ENCODE measurements at places on chromosomes 11 and 22.
A peak's percentile ranks its signal among the peaks of the same experiment; 100 is the strongest.

GRCh38 chr11:15758857-15759465, 597.4 kb downstream of the SOX6 start:
- no peak for DNase-seq

- DNase-seq = peak; percentile 51
Measured at GRCh38 chr11:7967826-7968225, 2.6 kb upstream of the NLRP10 start.

GRCh38 chr11:72738199-72739141, 13.7 kb downstream of the ARAP1 start:
- peak; percentile 44 for DNase-seq

DNA sequence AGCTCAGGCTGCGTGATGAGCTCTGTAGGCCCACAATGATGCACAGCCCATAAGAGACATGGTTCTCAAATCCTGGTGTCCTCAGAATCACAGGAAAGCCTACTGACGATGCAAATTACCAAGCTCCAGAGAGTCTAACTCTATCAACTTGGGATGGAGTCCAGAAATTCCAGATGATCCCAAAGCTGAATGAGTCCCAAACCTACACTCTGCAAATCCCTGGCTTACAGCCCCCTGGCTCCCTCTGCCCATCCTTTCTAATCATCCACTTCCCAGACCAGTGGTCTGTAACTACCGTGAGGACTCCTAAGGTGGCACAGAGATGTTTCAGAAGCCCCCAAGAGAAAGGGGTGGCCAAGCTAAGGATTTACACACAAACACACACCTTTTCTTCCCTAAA, 13.5 kb downstream of the ARFGAP2 start:
- no peak for DNase-seq

DNA sequence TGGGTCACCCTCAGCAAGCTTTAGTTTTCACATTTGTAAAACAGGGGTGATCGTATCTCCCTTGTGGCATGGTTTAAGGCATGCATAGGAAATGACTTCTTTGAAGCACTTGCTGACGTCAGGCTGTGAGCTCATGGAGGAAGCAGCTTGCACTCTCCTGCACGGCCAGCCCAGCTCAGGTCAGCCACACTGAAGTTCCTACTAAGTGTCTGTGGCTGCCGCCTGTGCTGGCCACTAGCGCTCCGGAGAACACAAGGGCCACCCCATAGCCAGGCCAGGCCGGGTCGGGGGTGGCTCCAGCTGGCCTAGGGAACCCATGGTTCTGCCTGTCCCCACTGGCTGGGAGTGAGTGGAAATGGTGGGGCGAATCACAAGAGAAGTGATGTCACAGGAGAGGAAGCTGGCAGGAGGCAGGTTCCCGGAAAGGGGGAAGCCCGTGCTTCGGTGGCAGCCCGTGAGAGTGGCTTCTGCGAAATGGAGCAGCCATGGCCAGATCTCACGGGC, 28.2 kb downstream of the KCTD17 start:
- no peak for DNase-seq

DNA sequence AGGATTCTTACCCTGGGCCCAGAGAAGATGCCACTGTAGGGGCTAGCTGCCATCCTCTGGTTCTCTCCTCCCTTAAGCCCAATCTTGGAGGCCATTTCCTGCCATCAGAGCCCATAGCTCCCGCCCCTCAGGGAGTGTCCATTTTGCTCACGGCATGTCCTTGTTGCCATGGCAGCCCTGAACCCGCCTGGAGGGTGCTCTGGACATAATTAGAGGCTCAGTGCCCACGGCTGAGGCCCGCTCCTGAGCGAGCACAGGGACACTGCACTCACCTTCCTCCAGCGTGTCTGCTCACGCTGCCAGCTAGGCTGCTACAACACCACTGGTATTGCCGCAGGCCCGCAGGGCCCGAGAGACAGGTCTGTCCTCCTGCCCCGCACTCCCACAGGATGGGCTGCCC, 11.1 kb upstream of the SUSD2 start:
- no peak for DNase-seq

DNA sequence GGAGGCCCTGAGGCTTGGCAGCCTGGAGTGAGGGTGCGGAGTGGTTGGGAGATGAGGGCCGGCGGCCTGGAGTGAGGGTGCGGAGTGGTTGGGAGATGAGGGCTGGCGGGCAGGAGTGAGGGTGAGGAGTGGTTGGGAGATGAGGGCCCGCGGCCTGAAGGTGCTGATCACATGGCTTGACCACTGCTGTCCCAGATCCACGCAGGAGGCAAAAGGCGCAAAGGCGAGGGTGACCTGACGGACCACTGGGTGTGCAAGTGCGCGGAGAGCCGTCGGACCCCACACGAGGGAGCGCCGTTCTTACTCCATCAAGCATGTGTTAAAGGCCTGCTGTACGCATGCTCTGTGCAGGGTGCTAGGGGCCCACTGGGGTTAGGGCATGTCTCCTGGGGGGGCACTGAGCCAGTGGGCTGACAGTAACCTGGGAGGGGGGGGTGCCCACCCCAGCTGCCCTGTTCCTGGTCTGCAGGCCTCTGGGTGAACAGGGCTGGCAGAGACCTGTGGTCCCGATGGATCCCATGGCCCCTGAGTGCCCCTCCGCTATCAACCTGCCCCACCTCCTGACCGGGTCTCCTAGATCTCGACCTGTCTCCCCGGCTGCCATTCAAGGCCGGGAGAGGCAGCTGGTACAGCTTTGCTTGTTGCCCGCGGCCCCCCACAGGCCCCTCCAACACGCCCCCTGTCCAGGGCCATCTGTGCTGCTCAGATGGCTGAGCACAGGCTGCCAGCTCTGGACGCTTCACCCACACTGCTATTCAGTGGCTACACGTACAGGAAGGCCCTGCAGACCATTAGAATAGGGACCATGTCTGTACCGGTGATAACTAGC, 21.1 kb downstream of the MRGPRD start:
- no peak for DNase-seq

DNA sequence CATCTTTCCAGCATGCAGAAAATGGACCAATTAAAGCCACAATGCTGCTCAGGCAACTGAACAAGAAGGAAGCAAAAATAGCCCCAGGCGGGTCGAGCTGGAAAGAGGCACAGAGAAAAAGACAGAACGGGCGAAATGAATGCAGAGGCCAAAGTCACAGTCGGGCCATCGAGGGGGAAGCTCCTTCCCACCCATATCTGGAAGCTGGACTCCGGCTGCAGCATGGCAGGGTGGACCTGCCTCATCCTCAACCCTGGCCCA, 58.6 kb upstream of the PRDM11 start:
- DNase-seq = no peak

GRCh38 chr11:122082205-122082604, 33.8 kb downstream of the BLID start:
- DNase-seq = no peak

DNA sequence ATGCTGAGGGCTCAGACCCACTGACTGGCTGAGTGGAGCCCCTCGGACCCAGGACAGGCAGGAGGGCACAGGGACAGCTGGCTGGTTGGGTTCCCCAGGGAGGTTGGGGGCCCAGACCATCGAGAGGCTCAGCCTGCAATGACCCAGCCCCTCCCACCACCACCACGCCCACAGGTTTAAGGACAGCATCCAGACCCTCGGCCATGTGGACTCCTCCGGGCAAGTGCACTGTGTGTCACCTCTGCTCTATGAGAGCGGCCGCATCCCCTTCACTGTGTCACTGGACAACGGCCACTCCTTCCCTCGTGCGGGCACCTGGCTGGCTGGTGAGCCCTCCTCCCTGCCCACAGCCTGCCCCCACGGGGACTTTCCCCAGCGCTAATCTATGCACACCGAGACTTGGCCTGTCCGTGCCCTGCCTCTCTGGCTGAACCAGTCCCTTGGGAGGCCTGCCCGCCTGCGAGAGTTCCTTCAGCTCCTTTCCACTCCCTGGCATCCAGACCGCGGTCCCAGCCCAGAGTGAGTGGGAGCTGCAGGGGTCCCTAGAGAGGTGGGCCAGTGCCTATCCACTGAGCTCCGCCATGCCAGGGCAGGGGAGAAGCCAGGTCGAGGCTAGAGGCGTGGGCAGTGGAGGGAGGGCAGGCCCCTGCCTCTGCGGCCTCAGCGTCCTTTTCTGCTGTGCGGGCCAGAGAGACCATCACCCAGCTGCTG, 2.2 kb downstream of the SUSD2 start:
- no peak for DNase-seq

- DNase-seq = no peak
Measured at GRCh38 chr22:48929276-48929790, 898.3 kb downstream of the BRD1 start.

- DNase-seq = no peak
Measured at GRCh38 chr11:45102361-45102809, 44.1 kb upstream of the PRDM11 start.

- no peak for DNase-seq
Measured at GRCh38 chr11:68052137-68052873, 13.5 kb downstream of the TCIRG1 start.
